Fibroblast of villous mesenchyme (primary cell): ENCODE measurements at places on chromosomes 6 and 20.
A peak's percentile ranks its signal among the peaks of the same experiment; 100 is the strongest.

- no peak for DNase-seq
Observed at GRCh38 chr6:18168264-18168663, 13.0 kb downstream of the KDM1B start.

GRCh38 chr6:9783567-9783966 lies 631.3 kb downstream of the TFAP2A start:
- DNase-seq = peak; percentile 59

- no peak for DNase-seq
Observed at GRCh38 chr6:139091826-139092225, 43.1 kb upstream of the HECA start.

DNA sequence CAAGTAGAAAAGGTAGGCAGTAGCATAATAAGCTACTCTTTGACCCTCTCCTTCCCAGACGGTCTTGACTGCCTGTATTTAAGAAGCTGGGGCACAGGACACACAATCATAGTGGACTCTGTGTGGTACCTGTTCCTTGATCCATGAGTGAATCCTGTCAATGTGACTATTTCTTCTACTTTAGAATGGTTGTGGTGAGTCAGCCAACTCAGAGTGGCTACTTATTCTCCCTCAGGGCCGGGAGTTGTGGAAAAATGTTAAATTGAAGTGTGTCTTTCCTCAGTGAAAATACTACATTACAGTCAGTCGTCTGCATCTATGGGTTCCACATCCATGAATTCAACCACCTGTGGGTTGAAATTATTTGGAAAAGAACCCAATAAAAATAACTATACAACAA lies 30.8 kb upstream of the PREP start:
- no peak for DNase-seq
